ENCODE measurements at places on chromosomes 7 and 10.
A peak's percentile ranks its signal among the peaks of the same experiment; 100 is the strongest.

DNA sequence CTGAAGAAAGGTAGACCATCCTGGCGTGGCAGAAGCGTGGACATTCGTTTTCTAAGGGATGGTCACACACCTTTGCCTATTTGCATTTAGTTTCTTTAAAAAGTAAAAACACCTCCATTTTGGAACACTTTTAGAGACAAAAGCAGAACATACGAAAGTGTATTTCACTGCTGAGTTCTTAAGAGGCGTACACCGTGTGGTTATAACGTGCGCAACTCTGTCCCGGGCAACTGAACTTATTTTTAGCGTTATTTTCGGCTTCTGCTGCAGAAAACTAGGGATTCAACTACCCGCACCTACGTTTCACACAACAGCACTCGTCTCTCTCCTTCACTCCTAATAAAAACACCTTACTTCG, 557 bp upstream of the LSM8 start:
- no peak for DNase-seq

DNA sequence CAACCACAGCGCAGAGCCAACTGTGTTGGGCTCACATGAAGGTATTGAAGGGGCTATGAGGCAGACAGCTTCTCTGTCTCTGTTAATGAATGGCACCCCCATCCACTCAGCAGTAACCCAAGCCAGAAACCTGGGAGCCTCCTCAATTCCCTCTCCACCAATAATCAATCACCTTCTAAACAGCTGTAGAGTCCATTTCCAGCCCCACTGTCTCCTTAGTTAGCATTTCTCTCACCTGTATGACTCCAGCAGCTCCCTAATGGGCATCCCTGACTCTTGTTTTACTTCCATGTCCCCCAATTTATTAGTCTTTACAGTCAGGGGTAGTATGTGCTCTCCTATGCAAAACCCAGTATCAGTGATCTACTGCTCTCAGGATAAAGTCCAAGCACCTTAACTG, 6.9 kb downstream of the SRI start:
- no peak for DNase-seq

- DNase-seq: no peak
Measured at GRCh38 chr10:133104963-133105640, 17.4 kb downstream of the ADGRA1 start.

GRCh38 chr10:12846718-12847117, 154.8 kb downstream of the CCDC3 start:
- DNase-seq: no peak

GRCh38 chr10:114388275-114388674, 16.0 kb downstream of the AFAP1L2 start:
- no peak for DNase-seq

GRCh38 chr7:132352800-132353199, 223.5 kb downstream of the PLXNA4 start:
- DNase-seq: no peak

DNA sequence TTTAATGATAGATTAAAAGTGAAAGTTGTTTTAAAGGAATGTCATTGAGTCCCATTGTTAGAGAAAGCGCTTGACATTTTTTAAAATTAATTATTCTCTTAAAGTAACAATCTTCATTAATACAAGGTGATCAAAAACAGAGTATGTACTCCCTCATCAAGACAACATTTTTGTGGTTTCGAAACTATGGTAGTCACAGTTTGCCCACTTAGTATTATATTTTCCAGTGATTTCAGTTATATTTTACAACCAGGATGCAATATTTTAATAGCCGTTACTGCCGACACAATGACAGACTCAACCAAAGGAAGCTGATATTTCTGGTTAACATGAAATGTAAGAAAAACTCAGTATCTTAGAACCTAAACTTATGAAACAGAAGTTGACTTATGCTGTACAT, 31.3 kb downstream of the MKX start:
- DNase-seq: no peak

DNA sequence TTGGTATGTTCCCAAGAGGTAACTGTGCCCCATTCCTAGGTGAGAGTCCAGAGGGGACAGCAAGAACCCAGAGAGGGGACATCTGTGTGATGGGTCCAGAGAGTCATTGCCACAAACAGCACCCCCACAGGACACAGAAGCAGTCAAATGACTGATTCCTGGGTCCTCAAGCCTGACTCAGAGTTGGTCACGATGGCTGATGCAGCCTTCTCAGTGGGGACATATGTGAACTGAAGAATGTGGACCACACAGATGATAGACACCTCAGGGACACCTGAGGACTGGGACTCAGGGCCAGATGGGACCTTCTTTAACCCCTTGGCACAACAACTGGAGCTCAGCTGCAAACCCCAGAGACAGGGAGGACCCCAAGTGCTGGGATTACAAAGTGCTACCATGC, 96.5 kb downstream of the STRA8 start:
- no peak for DNase-seq

GRCh38 chr10:112215342-112215774, 31.8 kb upstream of the GPAM start:
- no peak for DNase-seq

GRCh38 chr7:151256410-151257045, 8.0 kb upstream of the SMARCD3 start:
- no peak for DNase-seq

GRCh38 chr10:120789303-120790203, 61.6 kb upstream of the WDR11 start:
- DNase-seq: no peak

DNA sequence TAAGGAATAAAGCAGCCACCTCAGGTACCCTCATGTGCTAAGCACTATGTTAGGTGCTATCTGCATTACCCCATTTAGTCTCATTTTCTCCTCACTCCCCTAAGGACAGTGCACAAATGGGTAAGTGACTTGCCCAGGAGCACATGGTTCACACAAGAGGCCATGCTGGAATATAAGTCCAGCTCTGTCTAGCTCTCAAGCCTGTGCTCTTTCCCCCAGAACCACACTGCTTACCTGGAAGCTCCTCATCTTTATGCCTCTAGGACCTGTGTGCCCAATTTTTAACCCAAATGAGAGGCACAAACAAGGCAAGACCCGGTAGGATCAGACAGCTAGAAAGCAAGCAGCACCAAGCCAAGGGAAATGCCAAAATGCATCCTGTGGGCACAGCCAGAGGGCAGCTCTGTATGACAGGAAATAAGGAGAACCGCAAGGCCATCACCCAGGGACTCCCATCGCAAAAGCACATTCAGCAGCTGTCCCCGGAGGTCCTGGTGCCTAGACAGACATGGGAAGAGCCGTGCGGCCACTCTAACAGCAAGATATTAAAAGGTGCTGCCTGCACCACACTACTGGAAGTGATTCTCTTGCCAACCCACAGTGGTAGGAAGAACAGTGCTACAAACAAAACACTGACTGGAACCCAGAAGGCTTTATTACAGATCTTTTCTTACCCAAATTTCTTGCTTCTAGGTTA, 88.1 kb downstream of the GSAP start:
- no peak for DNase-seq

DNA sequence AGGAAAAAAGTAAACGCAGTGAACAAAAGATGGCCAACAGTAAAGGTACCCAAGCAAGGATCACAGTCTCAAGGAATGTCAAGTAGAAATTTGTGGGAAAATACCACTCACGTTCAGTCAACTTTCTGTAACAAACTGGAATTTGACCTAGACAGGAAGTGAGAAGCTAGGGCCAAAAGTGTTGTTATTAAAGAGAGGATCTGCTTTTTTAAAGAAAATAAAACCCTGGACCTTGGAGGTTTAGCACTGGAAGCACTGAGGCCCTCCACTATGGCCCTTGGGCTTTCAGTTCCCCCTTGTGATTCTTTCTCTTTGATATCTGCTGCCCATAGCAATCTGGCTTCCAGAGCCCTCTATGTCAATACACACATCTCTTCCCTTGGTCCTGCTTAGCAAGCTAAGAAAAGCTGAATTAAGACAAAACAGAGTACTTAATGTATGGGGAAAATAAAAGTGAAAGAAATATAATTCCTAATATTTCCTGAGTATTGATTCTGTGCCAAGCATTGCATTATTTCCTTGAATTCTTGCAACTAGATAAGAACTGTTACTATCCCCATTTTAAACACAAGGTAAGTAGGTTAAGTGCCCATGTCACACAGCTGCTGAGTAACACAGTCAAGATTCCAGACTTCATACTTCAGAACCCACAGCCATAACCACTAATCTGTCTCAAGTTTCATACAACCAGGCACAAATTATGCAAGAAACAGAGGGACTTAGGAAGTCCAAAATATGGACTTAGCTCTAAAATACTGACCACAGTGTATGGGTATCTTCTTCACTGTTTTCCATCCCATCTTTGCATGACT, 2.6 kb upstream of the ZNF438 start:
- no peak for DNase-seq

DNA sequence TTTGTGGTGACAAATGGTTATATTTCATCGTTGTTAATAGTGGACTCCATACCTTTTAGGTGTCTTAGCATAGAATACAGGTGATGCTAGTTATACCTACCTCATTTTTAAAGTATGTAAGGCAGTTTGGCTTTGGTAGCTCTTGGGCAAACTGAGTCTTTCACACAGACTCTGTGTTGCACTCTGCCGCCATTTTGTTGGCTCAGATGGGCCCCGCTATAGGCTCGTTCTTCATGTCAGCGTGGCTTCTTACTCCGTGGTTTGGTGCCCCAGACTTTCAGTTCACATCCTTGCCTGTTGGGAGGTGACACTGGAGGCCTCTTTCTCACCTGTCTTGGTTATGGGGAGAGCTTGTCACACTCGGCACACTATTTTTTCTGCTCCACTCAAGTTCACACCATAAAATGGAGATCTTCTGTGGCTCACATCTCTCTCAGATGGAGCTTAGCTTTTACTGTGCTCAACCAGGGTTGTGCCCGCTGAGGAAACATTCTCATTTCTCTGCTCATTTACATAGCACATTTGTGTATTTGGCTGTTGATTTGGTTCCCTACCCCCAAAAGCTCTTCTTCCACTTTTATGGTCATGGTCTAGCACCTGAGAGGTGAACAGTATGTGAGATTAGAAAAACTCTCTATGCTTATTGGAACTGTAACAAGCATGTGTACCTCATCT, 178.5 kb downstream of the ARID5B start:
- no peak for DNase-seq

DNA sequence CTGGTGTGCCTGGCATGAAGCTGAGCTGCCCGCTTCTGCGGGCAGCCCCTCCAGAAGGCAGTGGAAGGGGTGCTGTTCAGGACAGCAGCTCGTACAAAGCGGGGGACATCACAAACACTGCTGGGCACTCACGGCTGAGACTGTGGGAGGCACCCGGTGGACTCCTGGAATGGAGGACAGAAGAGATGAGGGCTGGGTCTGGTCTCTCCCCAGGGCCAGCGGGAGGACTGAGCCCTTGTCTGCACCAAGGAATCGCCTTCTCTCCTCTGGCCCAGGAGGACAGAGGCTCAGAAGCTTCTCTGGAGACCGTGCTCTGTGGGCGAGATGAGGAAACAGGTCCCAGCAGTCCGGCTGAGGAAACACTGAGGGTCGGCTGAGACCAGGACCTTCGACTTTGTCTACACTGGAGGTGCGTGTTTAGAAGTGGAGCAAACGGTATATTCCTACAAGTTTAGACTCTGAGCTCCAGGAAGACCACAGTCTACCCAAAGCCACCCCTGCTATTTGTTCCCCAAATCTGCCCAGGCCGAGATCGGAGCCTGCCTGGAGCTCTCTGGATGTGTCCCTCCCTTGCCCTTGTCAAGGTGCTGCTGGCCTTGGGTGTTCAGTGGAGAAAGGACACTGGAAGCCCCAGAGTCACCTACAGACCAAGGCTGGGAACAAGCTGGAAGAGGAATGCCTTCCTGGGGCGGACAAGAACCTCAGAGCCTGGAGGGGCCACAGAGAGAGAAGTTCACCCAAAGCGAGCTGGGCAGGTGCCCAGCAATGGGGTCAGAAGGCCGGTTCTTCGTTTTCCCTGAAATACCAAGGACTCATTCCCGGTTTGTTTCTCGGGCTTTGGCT, 12.9 kb upstream of the INPP5A start:
- no peak for DNase-seq

DNA sequence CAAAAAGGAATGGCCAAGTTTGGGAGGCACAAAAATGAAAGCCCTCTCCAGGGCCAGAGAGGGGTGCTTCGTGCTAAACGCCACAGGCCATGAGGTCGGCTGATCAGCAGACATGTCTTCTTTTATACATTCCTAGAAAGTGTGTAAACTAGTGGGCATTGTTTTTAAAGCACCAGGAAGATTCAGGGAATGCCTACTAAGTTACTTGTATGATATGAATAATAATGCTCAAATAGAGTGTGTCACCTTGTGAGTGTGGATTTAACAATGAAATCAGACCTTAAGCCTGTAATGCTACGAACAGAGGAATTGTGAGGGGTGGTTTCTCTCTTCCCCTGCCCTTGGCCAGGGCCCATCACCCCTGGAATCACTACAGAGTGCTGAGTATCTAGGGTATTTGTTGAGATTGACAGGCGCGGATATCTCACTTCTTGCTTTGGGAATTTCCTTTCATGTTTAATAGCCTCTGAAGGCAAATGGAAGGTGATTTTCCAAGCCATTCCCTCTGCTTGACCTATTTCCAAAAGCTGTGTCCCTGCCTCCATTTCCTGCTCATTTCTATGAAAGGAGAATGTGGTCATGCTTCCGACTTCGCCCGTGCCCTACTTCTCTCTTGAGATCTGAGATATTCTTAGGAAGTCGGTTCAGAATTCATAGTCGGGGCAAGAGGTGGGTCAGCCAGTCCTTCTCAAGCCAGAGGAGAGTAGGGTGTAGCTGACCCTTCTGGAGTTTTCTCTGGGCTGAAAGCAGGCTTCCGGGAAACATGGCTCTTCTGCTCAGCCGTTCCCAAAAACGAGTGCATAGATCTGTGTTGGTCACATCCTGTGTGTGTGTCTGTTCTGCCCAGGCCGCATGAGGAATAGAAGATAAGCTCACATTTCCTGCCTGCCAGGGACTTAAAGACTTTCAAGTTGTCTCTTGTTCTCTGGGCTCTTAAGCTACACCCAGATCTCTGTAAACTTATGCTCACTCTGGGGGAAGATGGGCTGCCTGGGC, 167.8 kb upstream of the ITGB1 start:
- peak; percentile 14 for DNase-seq

GRCh38 chr10:109343293-109343692, 580.0 kb downstream of the XPNPEP1 start:
- DNase-seq: no peak

GRCh38 chr7:152859781-152860191, 100.2 kb downstream of the ACTR3B start:
- DNase-seq: no peak

GRCh38 chr7:7639421-7639820, 1.1 kb upstream of the UMAD1 start:
- no peak for DNase-seq

- DNase-seq: no peak
Measured at GRCh38 chr7:46454816-46455215, 533.7 kb upstream of the IGFBP3 start.

DNA sequence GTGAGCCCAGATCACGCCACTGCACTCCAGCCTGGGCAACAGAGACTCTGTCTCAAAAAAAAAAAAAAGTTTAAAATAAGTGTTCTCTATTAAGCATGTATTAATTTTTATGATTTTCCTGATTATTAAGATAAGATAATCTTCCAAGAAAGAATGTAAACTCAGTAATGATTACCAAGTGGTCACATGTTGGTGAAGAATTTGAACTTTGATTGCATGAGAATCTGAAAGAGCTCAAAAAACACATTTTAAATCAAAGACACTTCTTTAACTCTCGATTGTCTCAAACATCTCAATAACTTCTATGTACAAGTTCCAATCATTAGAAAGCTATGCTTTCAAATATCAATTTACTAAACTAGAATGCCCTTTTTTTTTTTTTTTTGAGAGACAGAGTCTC, 33.8 kb downstream of the SNX8 start:
- no peak for DNase-seq

GRCh38 chr10:16117305-16117695, 257.0 kb upstream of the MINDY3 start:
- no peak for DNase-seq
